ENCODE measurements at places on chromosomes 7 and 10. TPM values are rescaled to one million over a fixed set of nuclear protein-coding genes. Genes with fewer than 3 reads are reported as not detected.

Gene MMP21
- total RNA-seq: not detected

Gene FAM131B
- total RNA-seq: 1.2 TPM

Gene STAM
- total RNA-seq: 39.9 TPM

Gene FAM25G
- not detected for total RNA-seq

Gene UBE3C
- 55.0 TPM for total RNA-seq

Gene AMPH
- total RNA-seq: not detected

Gene CSTF2T
- 43.1 TPM for total RNA-seq

- no peak overlapping the region for H3K4me3 ChIP-seq
- DNase-seq: no peak
- peaks cover 6% of the 10 kb centered on the region for H3K4me1 ChIP-seq
- peaks cover 49% of the 10 kb centered on the region for H3K27me3 ChIP-seq
- no peak overlapping the region for H3K27ac ChIP-seq
Observed at GRCh38 chr10:101155896-101156295, 24.8 kb downstream of the TLX1 start.

DNA sequence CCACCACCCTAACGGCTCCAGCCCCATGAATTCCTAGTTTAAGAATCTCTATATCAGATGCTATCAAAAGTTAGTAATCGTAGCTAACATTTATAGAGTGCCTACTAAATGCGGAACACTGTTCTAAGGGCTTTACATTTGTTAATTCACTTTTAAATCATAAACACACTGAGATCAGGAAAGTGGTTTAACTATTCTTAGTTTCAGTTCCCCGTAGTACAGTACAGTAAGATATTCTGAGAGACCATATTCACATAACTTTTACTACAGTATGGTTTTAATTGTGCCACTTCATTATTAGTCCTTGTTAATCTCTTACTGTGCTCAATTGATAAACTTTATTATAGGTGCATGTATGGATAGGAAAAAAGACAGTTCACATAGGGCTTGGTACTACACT, 22.5 kb downstream of the SYPL1 start:
- no peak for DNase-seq
- H3K27ac ChIP-seq: no peak overlapping the region
- no peaks in the 10 kb centered on the region for H3K4me1 ChIP-seq
- H3K36me3 ChIP-seq: peaks cover 32% of the 10 kb centered on the region
- H3K27me3 ChIP-seq: no peaks in the 10 kb centered on the region

GRCh38 chr10:84193846-84194423, 402 bp upstream of the CDHR1 start:
- no peak overlapping the region for H3K4me3 ChIP-seq
- no peaks in the 10 kb centered on the region for H3K36me3 ChIP-seq
- peaks cover 7% of the 10 kb centered on the region for H3K4me1 ChIP-seq
- no peak overlapping the region for H3K27ac ChIP-seq
- DNase-seq: no peak
- peaks cover 45% of the 10 kb centered on the region for H3K27me3 ChIP-seq

- H3K27ac ChIP-seq: peak overlapping the region; percentile 98
- peak overlapping the region; percentile 64 for H3K4me3 ChIP-seq
- peaks cover 97% of the 10 kb centered on the region for H3K36me3 ChIP-seq
- peaks cover 64% of the 10 kb centered on the region for H3K4me1 ChIP-seq
- H3K27me3 ChIP-seq: no peaks in the 10 kb centered on the region
Observed at GRCh38 chr10:5297466-5297865, 67.3 kb upstream of the UCN3 start.

DNA sequence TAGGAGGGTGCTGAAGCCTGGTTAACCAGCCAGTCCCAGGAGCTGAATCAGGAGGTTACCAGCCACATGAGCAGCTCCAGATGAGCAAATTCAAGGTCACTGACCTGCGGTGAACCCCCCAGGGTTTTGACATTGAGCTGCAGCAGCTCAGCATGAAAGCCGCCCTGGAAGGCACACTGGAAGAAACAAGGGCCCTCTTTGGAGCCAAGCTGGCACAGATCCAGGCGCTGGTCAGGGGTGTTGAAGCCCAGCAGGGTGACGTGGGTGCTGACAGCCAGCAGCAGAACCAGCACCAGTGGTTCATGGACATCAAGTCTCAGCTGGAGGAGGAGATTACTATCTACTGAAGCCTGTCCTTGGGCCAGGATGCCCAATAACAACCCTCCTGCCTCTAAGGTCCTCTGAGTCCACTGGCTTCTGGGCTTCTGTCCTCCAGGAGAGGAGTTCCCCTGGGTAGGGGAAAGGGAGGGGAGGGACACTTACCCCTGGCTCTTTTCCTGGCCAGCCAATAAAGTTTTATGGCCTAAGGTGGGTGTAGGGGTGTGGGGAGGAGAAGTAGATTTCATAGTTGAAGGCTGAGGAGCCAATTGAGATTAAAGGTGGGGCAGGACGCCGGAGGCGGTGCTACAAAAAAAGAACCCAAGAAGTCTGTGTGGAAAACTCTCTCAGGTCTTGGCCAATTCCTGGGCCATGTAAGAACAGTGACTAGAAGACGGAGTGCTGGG, 29.4 kb upstream of the ATOH7 start:
- no peak overlapping the region for H3K27ac ChIP-seq
- no peak overlapping the region for H3K4me3 ChIP-seq
- DNase-seq: no peak
- H3K4me1 ChIP-seq: no peaks in the 10 kb centered on the region
- no peaks in the 10 kb centered on the region for H3K36me3 ChIP-seq
- H3K27me3 ChIP-seq: peaks cover 11% of the 10 kb centered on the region

GRCh38 chr10:52424341-52424740, 110.3 kb downstream of the DKK1 start:
- H3K4me1 ChIP-seq: no peaks in the 10 kb centered on the region
- no peak for DNase-seq
- H3K4me3 ChIP-seq: no peak overlapping the region
- no peaks in the 10 kb centered on the region for H3K27me3 ChIP-seq

DNA sequence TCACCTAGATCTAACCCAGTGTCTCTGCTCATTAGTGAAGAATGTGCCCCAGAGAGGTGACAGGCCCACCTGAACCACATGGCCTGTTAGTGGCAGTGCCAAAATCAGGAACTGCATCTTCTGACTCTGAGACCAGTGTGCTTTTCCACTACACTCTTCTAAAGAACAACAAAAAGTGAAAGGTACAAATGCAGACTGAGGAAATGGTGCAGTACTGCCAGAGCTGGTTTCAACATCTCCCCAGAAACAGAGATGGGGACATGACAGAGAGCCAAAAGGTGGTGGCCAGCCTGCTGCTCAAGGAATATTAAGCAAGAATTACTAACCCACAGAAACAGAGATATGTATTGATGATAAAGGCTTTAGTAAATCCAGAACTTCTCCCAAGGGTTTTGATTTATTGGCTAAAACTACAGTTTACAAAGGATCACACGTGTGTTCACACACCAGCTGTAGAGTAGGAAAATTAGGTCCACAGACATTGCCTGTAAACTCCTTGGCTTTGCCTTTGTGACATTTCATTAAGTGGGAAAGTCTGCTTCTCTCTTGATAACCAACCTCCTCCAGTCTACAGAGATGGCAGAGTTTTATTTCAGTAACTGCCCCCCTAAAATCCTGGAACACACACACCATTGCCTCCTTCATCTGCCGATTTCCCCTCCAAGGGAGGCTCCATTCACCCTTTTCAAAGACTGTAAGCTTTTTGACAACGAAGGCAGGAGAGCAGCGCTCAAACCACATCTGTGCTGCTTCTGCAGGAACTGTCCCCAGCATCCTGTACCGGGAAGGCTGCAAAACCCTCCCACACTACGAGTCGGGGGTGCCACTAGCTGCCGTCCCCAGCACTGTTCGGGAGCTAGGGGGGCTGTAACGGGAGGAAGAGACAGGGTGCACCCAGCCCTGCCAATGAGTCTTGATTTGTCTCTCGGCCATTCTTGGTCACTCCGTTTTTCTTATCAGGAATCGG, 29.8 kb downstream of the GSDME start:
- H3K27ac ChIP-seq: no peak overlapping the region
- H3K27me3 ChIP-seq: peaks cover 25% of the 10 kb centered on the region
- H3K4me1 ChIP-seq: peaks cover 23% of the 10 kb centered on the region

DNA sequence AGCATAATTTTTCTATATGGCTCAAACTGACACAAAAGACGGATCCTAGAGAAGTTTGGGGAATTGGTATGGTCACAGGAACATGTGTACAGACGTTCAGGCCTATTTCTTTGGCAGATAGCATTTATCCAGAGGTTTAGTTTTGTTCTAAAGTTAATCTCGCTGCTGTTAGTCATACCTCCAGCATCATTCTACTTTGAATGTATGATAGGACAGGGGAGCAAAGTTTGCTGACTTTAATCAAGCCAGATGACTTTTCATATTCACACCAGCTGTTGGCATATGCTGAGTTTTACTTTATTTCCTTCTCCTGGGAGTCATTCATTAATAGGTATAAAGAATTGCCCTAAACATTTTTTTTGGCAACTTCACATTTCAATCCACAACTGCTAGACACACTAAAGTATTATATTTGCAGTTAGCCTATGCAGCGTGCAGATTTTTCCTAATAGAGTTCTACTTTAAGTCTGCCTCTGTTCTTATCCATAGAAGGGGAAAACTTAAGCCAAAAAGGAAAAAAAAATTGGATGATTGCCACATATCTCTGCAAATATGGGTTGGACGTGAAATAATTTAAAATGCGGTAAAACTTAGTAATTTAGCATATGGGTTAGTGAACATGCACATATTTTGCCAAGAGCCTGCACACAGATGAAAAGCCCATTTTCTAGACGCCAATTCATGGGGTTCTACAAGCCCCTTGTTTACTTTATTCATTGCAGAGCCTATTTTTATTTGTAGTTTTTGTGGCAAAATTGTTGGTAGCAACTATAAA, 213.1 kb downstream of the C7orf25 start:
- no peaks in the 10 kb centered on the region for H3K4me1 ChIP-seq
- no peak overlapping the region for H3K27ac ChIP-seq
- H3K4me3 ChIP-seq: no peak overlapping the region
- no peaks in the 10 kb centered on the region for H3K27me3 ChIP-seq
- no peak for DNase-seq

GRCh38 chr10:116329153-116329552, 4.9 kb downstream of the CCDC172 start:
- H3K27ac ChIP-seq: no peak overlapping the region

DNA sequence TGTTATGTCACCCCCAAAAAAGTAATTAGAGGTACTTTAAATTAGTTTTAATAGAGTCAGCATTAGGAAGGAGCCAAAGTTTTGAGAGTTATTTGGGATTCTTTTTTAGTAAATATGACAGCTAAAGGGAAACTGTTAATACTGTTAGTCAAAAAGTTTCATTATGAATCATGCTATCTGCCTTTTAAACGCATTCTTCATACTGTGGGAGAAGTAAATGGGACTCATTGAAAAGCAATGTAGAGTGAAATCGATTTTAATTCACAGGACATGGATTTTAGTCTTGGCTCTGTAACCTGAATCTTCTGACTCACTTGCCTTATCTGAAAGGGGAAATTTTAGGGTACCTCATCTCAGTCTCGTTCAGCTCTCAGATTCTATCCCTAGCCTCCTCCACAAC, 105.1 kb downstream of the AASS start:
- H3K36me3 ChIP-seq: no peaks in the 10 kb centered on the region
- no peak for DNase-seq
- no peak overlapping the region for H3K4me3 ChIP-seq

- H3K27me3 ChIP-seq: no peaks in the 10 kb centered on the region
- DNase-seq: no peak
- H3K36me3 ChIP-seq: no peaks in the 10 kb centered on the region
- no peaks in the 10 kb centered on the region for H3K4me1 ChIP-seq
- no peak overlapping the region for H3K27ac ChIP-seq
- no peak overlapping the region for H3K4me3 ChIP-seq
Observed at GRCh38 chr7:64602518-64602917, 39.6 kb upstream of the ZNF680 start.

DNA sequence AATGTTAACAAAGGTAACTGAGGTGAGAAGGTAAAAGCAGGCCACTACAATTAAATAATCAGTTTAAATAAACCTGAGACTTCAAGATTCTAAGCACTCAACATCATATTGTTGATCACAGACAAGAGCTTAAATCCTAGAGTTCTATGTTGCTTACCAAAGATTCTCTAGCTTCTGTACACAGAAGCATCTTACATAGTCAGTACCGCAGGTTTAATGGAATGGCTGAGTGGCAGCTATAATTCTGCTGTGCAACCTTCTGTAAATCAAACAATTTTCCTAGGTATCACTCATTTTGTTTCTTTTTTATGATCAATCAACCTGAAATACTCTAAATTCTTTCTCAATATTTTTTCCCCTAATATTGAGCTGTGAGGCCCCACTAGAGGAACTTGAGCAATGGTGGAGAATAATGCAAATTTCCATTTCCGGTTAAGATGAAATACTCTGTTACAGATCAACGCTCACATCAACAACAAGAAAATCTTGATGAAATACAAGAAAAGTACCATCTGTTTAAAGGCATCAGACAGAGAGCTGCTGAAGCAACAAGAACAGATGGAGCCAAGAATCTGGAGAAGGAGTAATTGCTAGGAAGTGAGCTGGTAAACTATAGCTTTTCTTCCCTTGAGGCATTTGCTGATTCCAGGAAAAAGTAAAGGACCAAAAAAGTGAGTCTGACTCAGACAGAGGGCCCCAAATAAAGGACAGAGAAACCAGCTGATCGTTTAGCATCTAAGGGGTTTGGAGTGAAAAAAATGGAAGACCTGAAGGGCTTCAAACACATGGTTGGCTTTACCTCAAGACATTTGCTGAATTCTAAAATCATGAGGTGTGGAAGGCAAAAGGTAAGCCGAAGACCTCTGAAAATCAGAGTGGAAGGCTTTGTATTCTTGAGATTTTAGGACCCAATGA, 22.6 kb downstream of the PNPLA8 start:
- peaks cover 4% of the 10 kb centered on the region for H3K4me1 ChIP-seq
- peaks cover 36% of the 10 kb centered on the region for H3K36me3 ChIP-seq
- H3K4me3 ChIP-seq: no peak overlapping the region

DNA sequence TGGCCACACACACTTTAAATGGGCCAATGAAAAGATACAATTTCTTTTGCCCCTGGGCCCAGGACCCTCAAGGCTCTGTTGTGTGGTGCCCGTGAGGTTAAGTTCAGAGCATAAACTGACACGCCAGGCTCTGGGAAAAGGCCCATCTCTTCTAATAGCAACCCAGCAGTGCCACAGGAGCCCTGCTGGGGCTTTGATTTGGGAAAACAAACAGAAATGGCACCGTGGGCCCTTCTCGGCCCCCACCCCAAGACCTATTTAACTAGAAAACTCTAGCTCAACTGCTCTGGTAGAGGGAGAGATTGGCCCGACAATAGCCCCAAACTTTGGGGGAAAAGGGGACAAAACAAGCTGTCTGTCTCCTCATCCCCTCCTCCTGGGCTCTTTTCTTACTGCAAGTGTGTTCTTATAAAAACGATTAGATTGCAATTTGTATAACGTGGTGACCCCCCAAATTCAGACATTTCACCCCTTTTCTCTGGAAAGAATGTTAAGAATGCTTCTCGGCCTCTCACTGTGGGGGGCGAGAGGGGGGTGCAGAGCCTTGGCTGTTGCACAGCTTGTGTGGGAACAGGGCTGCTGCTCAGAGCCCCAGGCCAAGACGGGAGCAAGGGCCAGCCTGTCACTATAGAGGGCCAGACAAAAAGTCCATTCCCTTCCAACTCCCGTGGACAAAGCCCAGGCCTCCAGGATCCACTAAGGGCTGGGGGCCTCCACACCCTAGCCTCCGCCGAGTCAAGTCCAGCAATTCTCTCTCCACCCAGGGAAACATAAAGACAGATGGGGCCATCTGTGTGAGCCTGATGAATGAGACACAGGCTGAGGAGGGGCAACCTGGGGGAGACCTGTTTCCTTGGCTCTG, 26.8 kb downstream of the DPCD start:
- DNase-seq: no peak
- no peak overlapping the region for H3K4me3 ChIP-seq
- H3K27me3 ChIP-seq: no peaks in the 10 kb centered on the region
- peaks cover 9% of the 10 kb centered on the region for H3K4me1 ChIP-seq

- no peaks in the 10 kb centered on the region for H3K4me1 ChIP-seq
- no peak overlapping the region for H3K27ac ChIP-seq
- no peak overlapping the region for H3K4me3 ChIP-seq
- peaks cover 17% of the 10 kb centered on the region for H3K36me3 ChIP-seq
- DNase-seq: no peak
- H3K27me3 ChIP-seq: peaks cover 3% of the 10 kb centered on the region
Observed at GRCh38 chr7:135359615-135360014, 126.0 kb downstream of the STRA8 start.
